Panc1 (cell line): ENCODE measurements at places on chromosomes 5 and 9. TPM values are rescaled to one million over a fixed set of nuclear protein-coding genes. Genes with fewer than 3 reads are reported as not detected.

ANKRD55 gene
- not detected for total RNA-seq

SPATA31E1 gene
- total RNA-seq = not detected

DNA sequence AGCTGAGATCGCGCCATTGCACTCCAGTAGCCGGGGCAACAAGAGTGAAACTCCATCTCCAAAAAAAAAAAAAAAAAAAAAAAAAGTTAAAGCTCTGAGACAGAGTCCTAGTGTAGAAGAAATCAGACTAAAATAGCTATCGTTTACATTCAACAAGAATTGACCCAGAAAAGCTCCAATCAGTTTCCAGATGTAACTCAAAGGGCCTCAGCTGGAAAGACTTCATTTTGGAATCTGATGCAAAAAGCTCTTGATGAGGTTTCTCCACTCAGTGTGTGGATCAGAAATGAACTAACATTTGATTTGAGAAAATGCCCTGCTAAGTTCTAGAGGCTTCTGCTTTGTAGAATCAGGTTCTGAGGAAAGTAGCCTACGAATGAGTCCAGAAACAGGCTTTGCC, 7.2 kb upstream of the C1QTNF2 start:
- H3K4me3 ChIP-seq = no peak overlapping the region
- no peak overlapping the region for H3K27ac ChIP-seq
- no peaks in the 10 kb centered on the region for H3K36me3 ChIP-seq
- H3K27me3 ChIP-seq = peaks cover 22% of the 10 kb centered on the region
- no peaks in the 10 kb centered on the region for H3K4me1 ChIP-seq
- no peak for DNase-seq

DNA sequence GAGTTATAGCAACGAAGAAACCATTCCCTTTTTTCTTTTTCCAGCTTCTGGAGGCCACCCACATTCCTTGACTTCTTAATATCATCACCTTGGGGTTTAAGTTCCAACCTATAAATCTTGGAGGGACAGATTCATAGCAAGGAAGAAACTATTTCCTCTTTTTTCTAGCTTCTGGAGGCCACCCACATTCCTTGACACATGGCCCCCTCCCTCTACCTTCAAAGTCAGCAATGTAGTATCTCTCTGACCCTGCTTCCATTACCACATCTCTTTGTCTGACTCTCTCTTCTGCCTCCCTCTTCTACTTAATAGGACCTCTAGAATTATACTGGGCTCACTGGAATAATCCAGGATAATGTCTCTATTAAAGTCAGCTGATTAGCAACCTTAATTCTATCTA, 34.7 kb upstream of the SHISAL2B start:
- no peaks in the 10 kb centered on the region for H3K4me1 ChIP-seq
- H3K36me3 ChIP-seq = no peaks in the 10 kb centered on the region
- peaks cover 1% of the 10 kb centered on the region; the same call in 1 of the 2 replicates for H3K27me3 ChIP-seq
- no peak for DNase-seq
- H3K27ac ChIP-seq = no peak overlapping the region
